ENCODE measurements at places on chromosomes 3 and 15. TPM values are rescaled to one million over a fixed set of nuclear protein-coding genes. Genes with fewer than 3 reads are reported as not detected.

The TAGLN3 gene
- 0.52 TPM for total RNA-seq

The PLA2G4F gene
- total RNA-seq: not detected

The P2RY1 gene
- 0.38 TPM for total RNA-seq

The PYGO1 gene
- total RNA-seq: 0.06 TPM
